ENCODE measurements at places on chromosomes 7 and 10.

GRCh38 chr10:75407713-75408508 is 6.3 kb upstream of the ZNF503 start:
- DNase-seq: peak; percentile 51

DNA sequence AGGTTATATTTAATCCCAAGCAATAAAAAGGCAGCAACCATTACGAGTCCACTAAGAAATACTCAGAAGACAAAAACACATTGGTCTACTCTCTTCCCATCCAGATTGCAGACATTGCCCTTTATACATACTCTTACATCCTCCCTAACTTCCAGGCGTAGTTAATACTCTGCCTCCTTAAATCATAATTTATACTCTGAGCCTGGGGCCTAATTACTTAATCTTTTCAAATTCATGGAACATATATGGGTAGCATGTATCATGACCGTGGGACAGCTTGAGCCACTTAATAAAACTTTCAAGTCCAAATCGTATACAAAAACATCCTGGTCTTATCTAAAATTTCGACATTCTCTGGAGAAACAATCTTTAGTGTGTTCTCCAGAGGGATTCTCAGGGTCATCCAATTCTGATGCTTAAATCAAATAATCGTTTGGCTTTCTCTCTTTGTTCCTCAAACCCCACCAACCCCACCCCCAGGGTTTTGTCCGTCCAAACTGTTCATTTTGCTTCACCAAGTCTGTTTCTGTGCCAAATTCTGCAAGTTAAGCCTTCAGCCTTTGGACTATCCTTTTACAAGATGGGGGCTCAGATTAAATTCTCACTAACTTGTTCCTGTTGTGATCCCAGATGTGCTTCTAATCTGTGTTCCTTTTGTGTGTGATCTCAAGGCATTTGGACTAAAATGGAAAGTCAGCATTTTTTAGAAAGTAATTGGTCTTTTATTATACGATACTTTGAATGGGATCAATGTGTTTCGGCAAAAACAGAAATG is 86.4 kb downstream of the ADAM12 start:
- DNase-seq: no peak

- no peak for DNase-seq
Observed at GRCh38 chr7:130179631-130180030, 25.6 kb downstream of the TMEM209 start.

DNA sequence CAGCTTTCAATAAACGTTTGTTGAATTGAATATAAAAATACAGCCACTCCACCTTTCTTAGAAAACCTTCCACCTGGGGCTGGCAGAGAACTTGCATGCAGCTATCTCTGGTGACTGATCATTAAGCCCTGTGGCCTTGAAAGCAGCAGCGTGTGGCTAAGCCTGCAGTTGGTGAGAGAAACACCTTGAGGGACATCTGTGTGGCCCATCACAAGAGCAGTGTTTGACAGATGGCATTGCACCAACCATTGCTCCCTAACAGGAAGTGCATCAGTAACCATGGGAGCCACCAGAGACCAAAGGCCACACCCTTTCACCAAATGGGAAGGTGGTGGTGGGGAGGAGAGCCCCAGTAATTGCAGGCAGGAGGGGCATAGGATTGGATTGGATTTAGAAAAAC is 22.4 kb downstream of the RHOBTB1 start:
- DNase-seq: no peak

DNA sequence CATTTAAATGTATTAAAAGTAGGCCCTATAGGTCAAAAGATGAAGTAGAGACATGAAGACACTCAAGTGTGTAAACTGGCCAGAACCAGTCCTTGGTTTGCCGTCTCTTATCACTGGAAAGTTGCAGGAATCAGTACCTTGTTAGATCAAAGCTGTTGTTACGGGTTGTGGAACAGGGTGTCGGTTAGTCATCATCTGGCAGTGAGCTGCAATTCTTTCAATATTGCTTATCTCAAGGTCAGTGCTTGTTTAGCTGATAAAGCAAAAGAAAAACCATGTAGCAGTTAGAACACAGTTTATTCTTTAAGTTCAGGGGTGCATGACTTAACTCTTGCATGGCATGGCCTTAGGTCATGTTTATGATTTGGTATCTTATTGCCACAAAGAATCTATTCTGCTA is 10.0 kb upstream of the SLC13A1 start:
- no peak for DNase-seq

- DNase-seq: no peak
Observed at GRCh38 chr7:108048422-108048821, 45.5 kb upstream of the LAMB1 start.

DNA sequence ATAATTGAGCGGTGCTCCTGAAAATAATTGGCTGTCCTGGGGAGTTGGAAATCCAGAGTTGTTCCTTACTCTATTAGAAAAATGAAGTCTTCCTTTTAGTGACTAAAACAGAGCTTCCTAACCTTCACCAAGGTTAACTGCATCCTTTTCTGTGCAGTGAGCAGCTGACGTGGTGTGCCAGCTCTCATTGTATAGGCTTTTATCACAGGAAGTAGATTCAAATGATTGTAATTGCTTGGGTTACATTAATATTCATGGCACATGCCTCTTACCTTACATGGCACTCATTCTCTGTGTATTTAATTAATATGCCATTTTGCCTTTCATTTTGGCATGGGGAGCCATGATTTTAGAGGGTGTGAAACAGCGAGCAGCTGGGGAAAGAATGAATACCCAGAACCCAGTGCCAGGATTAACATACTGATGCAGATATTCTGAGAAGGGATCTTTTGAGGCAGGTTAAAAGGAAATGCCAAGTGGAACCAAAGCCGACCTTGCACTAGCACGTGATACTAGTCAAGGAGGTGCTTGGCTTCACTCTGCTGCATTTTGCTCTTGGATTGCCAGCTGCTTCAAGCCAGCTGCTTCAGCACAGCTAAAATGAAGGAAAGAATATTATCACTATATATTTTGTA is 115.3 kb downstream of the ST7 start:
- no peak for DNase-seq

- DNase-seq: peak; percentile 96
Observed at GRCh38 chr10:75061709-75062505, 49.5 kb upstream of the SAMD8 start.

- DNase-seq: no peak
Observed at GRCh38 chr10:103192089-103192450, 1.0 kb downstream of the NT5C2 start.

DNA sequence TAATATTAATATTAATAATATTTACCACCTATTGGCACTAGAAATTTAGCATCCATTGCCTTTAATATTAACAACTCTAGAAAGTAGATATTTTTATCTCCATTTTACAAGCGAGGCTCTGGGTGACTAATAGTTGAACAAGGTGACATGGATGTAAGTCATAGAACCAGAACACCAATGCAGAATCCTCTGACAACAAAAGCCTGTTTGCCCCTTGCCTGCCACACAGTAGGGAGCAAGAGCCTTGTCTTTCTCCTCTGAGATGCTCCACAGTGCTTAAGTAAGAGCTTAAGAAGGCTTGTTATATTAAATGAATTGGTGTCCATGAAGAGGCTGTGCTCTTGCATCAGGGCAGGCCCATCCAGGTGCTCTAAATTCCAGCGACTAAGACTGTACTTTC is 51.2 kb upstream of the LBX1 start:
- no peak for DNase-seq

GRCh38 chr10:123766761-123767160 is 100.6 kb downstream of the GPR26 start:
- DNase-seq: no peak

GRCh38 chr7:117090791-117091190 is 137.5 kb downstream of the ST7 start:
- DNase-seq: no peak

DNA sequence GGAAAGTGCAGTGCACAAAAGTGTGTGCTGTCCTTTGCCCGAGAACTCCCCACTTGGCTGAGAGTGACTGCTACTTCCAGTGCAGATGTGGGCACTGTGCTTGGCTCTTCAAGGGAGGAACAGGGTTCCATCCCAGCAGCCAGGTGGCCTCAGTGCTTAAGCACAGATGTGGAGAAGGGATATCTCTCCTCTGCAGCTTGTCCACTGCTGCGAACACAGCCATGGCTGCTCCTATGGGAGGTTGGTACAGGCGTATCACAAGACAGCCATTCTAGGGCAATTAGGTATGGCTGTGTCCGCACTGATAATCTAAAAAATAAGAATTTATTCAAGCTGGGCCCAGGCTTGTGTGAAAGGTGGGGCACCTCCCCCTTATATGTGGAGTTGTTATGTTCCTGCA is 66.6 kb downstream of the GLCCI1 start:
- no peak for DNase-seq

DNA sequence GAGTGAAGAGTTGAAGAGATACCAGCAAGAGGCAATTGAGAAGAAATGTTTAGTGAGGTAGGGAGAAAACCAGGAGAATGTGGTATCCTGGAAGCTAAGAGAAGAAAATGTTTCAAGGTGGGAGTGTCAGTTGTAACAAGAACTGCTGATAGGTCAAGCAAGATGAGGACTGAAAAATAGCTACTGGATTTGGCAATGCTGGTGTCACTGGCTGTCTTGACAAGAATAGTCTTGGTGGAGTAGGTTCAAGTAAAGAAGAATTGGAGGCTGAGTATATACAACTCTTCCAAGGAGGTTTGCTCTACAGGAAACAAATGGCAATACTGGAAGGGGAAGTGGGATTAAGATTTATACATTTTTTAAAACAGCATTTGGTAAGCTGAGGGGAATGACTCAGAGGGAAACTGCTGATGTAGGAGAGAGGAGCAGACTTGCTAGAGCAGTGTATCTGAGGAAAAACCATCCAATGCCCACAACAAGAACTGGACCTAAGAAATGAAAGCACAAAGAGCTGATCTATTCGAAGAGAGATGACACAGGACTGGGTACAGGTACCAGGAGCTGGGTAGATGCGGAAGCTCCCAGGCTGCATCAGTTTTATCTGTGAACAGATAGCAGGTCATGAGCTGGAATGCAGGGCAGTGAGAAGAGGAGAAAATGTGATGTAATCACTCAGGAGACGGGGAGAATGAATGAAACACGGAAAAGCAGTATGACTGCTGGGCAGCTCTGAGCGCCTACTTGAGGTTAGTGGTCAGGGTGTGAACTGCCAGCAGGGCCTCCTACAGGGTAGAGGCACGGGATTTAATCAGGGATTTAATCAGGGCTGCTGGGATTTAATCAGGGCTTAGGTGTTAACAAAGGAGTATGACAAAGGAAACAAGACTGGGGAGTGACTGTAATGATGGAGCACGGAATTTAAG is 34.5 kb downstream of the FAM25A start:
- peak; percentile 78 for DNase-seq

GRCh38 chr10:110210674-110211464 is 3.5 kb downstream of the MXI1 start:
- peak; percentile 97 for DNase-seq

DNA sequence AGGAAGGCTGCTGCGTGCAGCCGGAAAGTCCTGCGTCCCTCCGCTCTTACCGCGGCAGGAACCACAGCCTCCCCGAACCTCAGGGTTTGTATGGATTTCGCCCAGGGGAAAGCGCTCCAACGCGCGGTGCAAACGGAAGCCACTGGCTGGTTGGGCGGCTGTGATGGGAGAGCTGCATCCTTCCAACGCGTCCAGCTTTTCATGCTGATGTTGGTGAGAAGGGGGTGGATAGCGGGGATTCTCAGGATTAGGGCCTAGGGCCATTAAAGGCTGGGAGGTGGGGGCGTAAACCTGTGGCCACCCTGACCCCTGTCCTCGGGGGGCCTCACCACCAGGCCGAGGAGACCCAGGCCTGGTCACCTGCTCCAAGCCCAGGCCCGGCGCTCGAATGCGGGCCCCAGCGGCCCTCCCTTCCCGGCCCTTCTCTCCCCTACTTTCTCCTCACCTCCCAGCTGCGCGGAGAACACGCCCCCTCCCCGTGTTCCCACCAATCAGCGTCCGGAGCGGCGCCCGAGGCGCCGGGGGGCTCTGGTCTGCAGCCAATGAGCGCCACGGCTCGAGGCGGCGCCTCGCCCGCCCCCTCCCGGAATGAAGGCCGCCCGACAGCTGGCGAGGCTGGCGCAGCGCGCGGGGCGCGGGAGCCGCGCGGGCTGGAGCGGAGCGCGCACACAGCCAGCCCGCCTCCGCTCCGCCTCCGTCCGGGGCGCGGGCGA is 458 bp upstream of the NANOS1 start:
- DNase-seq: peak; percentile 80

GRCh38 chr7:98808751-98809460 is 60.9 kb downstream of the TMEM130 start:
- no peak for DNase-seq

GRCh38 chr7:150803161-150803860 is 2.7 kb downstream of the TMEM176A start:
- no peak for DNase-seq

DNA sequence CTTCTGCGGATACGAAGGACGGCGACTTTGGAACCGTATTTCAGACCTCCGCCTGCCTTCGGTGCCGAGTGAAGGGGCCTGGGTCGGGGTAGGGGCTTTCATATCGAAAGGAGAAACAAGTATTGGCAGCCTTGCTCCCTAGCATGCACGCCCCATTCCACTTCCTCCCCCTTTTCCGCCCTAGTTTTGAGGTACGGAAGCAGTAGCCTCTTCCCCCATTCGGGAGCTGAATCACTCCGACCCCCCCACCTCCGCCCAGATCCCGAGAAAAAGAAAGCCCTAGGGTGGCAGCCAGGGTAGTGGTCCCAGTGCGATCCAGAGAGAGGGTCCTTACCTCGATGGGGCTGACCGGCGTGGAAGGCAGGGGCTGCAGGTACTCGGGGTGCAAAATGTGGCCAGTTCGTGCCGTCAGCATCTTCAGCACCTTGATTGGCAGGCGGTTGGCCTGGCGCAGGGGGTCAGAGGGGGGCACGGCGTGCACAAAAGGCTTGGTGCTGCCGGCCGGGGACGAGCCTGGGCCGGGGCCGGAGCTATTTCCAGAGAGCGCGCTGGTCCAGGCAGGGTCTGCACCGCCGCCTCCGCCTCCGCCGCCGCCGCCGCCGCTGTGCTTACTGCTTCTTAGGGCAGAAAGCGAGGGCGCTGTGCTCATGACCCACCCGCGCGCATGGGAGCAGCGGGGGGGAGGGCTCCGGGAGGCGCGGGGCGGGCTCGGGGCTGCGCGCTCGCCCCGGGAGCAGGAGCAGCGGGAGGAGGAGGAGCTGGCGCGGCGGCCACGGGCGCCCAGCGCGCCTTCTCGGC is 594 bp downstream of the ZNF503 start:
- peak; percentile 84 for DNase-seq

GRCh38 chr7:130273081-130273932 is 6.6 kb downstream of the CPA2 start:
- DNase-seq: no peak

GRCh38 chr7:4799508-4800268 is 24.3 kb downstream of the AP5Z1 start:
- DNase-seq: no peak

GRCh38 chr7:47724335-47724982 is 142.5 kb upstream of the TNS3 start:
- DNase-seq: no peak
